ENCODE measurements at places on chromosomes 6 and 20.
A peak's percentile ranks its signal among the peaks of the same experiment; 100 is the strongest.

DNA sequence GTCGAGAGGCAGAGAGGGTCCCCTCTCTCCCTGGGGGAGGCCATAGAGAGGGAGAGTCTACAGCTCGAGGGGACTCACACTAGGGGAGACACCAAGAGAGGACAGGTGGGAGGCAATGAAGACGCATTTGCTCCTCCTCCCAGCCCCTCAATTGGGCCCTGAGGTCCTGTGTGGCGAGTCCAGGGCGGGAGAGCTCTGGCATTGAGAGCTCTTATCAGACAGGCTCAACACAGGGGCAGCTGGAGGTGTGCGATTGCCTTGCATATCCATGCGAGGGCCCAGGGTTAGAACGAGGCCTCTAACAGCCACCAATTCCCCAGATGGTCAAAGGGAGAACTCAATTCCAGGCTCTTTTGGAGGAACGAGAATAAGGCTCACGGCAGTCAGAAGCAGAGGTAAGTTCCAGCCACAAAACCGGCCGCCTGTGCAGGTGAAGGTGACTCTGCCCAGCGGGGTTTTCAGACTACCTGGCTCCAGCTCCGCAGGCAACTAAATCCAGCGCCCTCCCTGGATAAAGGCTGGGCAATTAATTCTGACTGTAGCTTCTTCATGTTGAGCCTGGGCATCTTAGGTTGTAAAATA is 94.0 kb upstream of the MPC1 start:
- DNase-seq = no peak

DNA sequence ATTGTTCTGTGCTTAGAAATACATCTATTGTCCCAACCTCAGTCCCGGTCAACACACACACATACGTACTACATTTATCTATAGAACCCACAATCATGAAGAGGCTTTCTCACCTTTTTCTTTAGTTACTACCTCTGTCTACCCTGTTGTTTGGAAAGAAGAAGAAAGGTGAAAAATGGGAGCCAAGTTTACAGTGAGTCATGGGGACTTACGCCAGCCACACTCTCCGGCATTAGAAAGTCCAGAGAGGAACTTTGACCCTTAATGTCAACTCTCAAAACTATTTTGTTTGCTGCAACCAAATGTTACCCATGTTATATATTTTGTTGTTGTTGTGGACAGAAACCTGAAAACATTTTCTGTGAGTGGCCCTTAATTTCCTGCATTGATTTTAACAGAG is 259.1 kb downstream of the ZFAND3 start:
- no peak for DNase-seq

DNA sequence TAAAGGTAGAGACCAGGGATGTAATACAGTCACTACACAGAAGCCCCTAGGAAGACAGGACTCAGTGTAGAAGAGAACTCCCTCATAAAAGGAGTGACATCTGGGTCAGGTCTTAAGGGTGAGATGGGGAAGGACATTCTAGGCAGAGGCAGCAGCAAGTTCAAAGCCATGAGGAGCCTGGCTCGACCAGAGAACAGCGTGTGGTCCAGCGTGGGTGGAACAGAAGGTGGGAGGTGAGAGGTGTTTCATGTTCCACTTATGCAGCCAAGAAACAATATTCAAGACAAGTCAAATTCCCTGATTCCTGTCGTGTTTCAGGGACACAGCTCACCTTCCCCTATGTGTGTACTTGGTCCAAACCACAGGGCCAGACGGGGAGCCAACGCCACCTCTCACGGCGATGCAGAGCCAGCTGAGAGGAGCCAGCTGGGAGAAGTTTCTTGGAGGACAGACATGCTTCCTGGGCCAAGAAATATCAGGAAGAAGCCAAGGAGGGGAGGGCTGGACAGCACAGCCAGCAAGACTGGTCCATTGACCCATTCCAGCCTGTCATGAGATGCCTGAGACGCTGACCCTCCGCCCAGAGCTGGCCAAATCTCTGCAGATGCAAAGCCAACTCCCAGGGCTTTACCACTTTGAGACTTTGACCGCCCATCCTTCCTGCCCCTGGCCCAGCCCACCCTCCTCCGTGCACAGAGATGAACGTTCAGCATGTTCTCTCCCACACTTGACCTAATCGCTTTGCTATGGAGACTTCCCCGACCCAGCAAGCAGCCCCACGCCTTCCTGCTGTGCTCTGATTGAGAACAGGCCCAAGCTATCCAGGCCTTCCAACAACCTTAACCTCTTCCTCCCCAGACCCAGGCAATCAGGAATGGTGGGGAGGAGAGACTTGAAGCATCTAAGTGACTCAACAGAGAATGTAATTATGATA is 113.8 kb downstream of the PRND start:
- DNase-seq = peak; percentile 69

GRCh38 chr20:59148701-59149493 is 14.7 kb upstream of the ZNF831 start:
- no peak for DNase-seq

GRCh38 chr6:46796848-46797580 is 3.8 kb downstream of the MEP1A start:
- no peak for DNase-seq

DNA sequence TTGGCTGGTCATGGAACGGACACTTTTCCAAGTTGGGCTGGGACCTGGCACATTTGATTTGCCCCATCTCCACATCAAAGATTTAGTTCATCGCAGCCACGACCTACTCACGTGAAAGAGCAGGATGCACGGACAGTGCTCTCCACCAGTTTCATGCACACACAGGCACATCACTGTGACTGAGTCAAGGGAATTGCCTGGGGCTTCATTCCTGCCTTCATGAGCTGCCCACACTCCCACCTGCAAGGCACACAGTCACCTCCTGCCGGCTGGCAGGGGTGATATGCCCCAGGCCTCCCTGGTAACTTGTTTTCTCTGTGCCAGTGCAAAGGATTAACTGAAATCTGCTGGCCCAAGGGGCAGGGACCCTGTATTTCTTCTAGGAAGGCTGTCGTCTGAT is 23.3 kb upstream of the CST1 start:
- DNase-seq = no peak
